Cerebellum (tissue), 4 donors: ENCODE measurements at places on chromosomes 3 and 15. TPM values are rescaled to one million over a fixed set of nuclear protein-coding genes. Genes with fewer than 3 reads are reported as not detected.

Gene GATA2
- 2.0 TPM for total RNA-seq

Gene OIP5
- 4.6 TPM for total RNA-seq

Gene ST3GAL6
- 19.8 TPM for total RNA-seq

Gene MAP6D1
- total RNA-seq, result 5.3 TPM

Gene CHST2
- total RNA-seq, result 24.8 TPM

Gene PPARG
- total RNA-seq, result 2.7 TPM

Gene TXNRD3
- total RNA-seq, result 13.2 TPM

- no peak for DNase-seq
Observed at GRCh38 chr15:85024509-85025336, 43.1 kb downstream of the PDE8A start.

- DNase-seq, result no peak
Observed at GRCh38 chr3:9638155-9638554, 11.2 kb upstream of the MTMR14 start.

- peak; percentile 26 for DNase-seq
Observed at GRCh38 chr3:174051191-174051590, 653.6 kb downstream of the NLGN1 start.

- DNase-seq, result no peak
Observed at GRCh38 chr3:115438799-115439198, 184.5 kb upstream of the GAP43 start.

GRCh38 chr3:7744850-7745249 lies 756.8 kb upstream of the LMCD1 start:
- DNase-seq, result no peak

GRCh38 chr3:103495186-103495585 lies 1060.4 kb downstream of the ZPLD1 start:
- no peak for DNase-seq

- no peak for DNase-seq
Observed at GRCh38 chr3:94220426-94220825, 157.6 kb downstream of the NSUN3 start.

DNA sequence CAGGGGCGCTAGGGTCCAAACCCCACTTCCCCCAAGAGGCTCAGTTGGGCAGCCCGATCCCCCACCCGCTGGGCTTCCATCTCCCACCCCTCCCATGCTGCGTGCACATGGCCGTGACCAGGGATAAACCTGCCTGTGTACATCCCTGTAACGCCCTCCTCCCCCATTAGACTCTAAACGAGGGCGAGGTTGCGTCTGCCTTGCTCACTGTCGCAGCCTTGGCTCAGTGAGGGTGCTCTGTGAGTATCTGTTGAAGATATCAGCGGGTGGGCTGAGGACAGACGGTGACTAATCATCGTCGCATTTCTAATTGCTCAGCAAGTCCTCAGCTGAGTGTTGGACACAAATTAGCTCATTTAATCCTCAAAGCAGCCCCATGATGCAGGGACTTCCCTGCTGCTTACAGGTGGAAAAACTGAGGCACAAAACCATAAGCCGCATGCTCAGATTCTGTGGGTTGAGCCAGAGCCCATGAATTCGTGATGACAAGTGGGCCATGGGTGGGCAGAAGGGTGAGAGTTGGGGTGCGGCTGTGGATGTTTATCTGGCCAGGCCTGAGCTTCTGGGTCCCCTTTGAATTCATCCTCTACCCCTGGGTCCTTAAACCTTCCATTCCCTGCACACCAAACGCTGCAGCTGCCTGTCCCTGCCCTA lies 26.0 kb downstream of the FBLN2 start:
- DNase-seq, result peak; percentile 40

- no peak for DNase-seq
Observed at GRCh38 chr15:91885714-91886270, 32.3 kb downstream of the SLCO3A1 start.

- DNase-seq, result no peak
Observed at GRCh38 chr3:86239946-86240345, 751.0 kb downstream of the VGLL3 start.

DNA sequence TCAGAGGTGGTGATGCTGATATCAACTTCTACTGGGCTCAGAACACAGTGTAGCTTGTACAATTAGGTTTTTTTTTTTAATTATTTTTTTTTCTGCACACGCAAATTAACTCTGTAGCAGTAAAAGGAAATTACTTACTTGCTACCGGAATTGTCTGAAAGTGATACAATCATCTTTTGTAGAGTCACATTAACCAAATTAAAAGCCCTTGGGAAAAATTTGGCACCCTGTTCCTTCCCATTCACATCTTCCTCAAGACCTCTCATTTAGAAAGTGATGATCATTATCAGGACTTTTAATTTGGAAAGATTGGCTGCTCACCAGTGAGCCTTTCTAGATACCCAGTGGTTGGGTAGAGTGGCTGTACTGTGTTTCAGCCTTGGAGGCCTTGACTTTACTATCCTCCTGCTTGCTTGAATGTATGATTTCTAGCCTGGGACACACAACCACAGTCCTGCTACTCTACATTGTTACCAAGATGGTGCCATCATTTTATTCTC lies 158.3 kb downstream of the ECT2 start:
- DNase-seq, result no peak

DNA sequence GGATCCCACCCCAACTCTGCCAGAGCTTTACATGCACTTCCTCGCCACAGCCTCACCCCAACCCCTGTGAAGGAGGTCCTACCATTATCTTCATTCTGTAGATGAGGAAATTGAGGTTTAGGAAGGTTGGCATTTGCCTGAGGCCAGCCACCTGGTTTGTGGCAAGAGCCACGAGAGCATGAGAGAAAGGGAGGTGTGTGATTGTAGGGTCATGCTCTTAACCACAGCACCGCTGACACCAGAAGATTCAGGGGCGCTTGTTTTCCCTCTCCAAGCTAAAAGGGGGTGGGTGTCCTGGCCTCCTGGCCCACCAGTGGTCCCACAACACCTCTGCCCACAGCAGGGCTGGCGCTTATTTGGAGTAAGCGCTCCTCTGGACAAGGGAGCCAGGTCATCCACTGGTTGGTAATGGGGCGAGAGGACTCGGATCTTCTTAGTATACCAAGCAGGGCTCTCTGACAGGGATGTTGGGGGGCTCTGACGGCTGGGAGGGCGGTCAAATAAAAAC lies 691 bp downstream of the RHCG start:
- DNase-seq, result no peak

DNA sequence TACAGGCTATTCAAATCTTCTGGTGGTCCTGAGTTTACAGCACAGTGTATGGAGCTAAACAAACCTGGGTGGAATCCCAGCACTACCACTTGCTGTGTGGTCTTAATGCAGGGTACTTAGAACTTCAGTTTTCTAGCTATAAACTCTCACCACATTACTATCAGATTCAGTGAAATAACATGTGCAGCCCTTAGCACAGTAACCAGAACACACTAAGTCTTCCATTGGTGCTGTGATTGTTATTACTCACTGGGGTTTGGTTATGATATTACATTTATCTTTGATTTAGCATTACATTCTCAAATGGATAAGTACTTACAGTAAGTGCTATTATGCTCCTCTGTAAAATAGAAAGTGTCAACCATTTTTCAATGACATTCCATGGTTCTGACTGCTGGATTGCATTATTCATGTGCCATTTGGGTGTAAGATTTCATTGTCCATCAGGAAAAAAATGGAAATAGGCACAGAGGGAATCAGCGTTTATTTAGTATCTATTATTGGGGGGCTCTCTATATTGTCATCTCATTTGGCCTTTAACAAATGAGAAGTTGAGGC lies 81.9 kb downstream of the PDE8A start:
- DNase-seq, result no peak

DNA sequence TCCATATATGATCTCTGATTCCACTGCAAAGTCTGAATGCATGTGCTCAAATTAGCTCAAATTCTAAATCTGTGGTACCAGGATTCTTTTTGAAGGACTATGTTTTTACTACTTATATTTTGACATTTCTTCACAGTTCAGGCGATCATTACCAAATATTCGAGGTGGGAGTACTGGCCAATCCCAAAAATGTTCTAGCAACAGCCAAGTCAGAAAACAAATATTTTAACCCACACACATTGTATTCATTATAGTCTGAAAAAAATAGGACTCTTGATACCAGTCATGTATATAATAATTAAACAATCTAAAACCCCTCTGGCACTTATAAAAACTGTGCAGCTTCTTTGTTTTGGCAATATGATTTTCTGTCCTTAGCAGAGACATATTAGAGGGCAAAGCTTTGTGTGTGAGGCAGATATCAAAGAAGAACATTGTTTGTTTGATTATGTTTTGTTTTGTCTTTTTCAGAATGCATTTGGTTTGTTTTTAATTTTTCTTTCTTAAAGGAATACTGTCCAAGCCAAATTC lies 37.4 kb downstream of the FGF7 start:
- DNase-seq, result no peak

DNA sequence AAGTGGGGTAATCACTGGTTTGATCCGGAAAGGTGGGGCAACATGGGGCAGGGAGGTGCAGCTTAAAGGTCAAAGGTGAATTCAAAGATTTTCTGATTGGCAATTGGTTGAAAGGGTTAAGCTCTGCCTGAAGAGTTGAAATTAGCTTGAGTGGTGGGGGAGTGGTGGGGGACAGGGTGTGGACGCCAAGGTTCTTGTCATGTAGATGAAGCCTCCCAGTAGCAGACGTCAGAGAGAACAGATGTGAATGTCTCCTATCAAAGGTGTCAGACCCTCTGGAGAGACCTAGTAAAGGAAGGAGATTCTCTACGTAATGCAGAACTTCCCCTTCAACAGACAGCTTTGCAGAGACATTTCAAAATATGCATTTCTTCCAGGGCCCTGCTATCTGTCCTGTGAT lies 62.8 kb downstream of the ABCC5 start:
- no peak for DNase-seq

GRCh38 chr15:100623301-100623700 lies 20.9 kb downstream of the ASB7 start:
- DNase-seq, result no peak

DNA sequence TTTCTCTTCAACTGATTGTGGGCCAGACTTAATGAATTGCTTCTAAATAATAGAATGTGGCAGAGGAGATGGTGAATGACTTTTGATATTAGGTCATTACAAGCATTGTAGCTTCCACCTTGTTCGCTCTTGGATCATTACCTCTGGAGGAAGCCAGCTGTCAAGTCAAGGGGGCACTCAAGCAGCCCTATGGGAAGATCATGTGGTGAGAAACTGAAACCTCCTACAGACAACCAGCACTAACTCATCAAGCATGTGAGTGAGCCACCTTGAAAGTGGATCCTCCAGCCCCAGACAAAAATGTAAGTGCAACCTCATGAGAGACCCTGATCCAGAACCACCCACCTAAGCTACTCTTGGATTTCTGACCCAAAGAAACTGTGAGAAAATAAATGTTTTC lies 109.8 kb upstream of the TBC1D5 start:
- DNase-seq, result no peak

DNA sequence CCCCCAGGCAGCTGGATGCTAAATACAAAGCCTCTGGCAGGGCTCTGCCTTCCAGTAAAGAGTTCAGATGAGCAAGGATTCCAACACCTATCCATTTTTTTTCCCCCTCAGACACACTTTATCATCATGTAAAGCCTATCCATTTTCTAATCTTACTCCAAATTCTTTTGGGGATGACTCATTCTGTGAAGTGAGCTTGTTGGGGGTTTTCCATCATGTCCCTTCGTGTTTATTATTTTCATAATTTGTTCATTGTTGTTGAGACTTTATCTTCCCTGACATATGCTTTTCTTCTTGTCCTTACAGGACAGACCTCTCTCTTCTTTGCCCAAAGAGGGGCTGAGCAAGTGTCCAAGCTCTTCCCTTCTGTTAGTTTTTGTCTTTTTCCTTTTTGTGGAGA lies 34.7 kb upstream of the SH3BP5 start:
- no peak for DNase-seq

- no peak for DNase-seq
Observed at GRCh38 chr3:190486908-190487607, 26.8 kb upstream of the IL1RAP start.

- no peak for DNase-seq
Observed at GRCh38 chr3:60268123-60268522, 983.1 kb downstream of the FHIT start.

- no peak for DNase-seq
Observed at GRCh38 chr3:105842449-105842848, 26.4 kb downstream of the CBLB start.

DNA sequence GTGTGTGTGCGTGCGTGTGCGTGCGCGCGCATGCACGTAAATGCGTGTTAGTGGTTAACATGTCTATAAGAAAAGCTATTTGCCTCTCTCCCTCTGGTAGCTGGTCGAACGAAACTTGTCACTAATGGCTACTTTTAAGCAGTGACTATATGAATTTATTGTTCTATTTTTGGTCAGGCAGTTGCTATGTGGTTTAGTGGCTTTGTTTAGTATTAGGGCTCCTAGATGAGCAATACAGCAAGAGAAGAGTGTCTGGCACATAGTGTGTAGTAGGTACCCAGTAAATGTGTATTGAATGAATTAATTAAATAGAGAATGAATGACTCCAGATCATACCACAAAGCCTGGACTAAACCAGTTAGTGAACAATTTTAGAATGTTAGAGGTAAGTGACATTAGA lies 171.6 kb downstream of the PPM1L start:
- DNase-seq, result no peak
